ENCODE measurements at places on chromosomes 2 and 18.
A peak's percentile ranks its signal among the peaks of the same experiment; 100 is the strongest.

GRCh38 chr2:165814473-165814872 is 20.4 kb upstream of the GALNT3 start:
- DNase-seq: no peak

DNA sequence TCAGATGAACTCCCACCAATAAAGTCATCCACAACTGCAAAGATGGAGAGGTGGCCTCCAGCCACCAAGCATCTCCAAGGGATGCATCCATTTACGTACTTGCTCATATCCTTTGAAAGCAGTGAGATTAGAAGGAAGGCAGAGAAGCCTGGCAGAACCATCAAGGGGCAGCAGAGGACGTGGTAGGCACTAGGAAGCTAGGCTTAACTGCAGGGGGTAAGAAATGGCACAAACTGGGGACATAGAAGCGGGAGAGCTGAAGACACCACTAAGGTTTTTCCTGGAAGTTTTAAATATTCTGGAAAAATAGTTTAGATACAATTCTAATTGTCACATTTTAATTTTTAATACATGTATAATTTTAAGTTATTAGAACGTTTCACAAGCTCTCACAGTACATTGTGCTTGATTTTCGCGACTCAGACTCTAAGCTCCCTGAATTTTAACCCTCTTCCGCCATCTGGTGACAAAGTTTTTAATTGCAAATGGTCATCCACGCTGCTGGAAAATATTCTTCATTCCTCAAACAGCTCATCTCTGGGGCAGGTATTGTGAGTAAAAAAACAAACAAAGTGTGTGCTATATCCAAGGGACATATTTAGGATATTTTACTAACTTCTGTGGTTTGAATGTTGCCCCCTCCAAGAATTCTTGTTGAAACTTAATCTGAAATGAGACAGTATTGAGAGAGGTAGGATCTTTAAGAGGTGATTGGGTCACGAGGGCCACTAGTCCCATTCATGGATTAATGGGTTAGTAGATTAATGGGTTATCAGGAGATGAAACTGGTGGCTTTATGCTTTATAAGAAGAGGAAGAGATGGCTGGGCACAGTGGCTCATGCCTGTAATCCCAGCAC is 1.6 kb upstream of the PSTPIP2 start:
- no peak for DNase-seq

DNA sequence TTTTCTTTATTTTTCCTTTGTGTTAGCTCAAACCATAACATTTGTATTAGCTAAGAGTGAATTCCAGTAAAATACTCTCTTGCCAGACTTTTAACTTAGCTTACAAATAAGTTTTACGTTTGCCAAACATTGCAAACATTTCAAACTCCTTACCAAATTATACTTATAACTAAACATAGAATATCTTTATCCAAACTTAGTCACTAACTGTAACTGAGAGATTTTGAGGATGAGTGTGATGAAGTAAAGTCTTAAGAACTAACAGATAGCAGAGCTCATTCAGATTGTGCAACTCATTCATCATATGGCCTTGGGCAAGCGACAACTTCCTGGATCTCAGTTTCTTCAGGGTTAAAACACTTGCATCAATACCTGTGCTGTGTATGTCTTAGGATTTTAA is 533.7 kb downstream of the TDRD15 start:
- no peak for DNase-seq

DNA sequence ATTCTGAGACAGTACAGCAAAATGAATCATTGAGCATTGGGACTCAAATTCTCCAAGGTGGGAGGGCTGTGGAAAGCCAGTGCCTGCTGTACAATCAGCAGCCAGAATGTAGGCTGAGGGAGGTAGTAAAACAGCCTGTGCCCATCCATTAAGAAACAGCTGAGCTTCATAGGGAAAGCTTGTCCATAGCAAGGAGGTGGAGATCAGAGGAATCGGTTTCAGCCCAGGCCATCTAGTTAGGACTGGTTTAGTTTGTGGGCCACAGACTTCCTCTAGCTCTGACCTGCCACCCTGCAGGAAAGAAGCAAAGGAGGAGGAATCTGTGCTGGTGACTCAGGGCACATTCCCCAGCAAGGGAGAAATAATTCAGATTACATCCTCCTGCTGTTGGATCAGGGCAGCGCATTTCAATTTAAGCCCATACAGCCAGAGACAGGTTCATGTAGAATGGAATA is 333.4 kb downstream of the SETBP1 start:
- DNase-seq: peak; percentile 77

DNA sequence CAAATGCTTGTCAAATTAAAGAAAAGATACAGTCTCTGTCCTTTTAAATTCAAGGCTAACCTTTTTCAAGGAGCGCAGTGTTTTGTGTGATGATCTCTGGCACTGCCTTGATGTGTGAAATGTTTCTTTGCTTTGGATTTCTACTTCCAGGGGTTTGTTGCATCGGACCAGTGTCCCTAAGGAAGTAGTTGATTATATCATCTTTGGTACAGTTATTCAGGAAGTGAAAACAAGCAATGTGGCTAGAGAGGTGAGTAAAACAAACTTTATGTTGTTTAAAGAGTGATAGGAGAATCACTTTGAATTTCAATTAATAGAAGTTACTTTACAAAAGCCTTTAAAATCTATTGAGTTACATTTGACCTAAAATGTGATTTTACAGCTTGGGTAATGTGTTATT is 28.8 kb downstream of the HADHB start:
- no peak for DNase-seq

DNA sequence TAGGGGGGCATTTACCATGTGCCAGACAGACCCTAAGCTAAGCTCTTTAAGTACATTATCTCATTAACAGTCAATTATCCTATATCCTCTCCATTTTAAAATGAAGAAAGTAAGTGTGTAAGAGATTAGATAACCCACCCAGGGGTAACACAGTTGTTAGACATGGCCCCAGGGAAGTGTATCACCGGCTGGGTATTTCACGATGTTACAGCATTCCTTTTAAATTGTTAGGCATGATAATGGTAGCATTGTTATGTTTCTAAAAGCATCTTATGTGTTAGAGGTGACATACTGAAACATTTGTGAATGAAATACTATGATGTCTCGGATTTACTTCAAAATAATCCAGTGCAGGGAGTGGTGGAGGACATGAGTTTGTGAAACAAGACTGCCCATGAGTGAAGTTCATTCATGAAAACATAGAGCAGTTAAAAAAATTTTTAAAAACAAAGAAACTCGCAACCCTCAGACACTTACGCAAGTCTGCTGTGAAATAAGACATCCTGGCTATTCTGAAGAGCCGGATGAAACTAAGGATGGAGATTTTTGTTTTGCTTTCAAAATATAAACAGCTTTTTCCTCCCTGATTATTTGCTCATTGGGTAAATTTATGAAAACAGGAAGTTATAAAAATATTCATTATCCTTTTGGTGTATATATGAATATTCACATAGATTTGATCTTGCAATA is 54.9 kb downstream of the IL1RL2 start:
- no peak for DNase-seq

DNA sequence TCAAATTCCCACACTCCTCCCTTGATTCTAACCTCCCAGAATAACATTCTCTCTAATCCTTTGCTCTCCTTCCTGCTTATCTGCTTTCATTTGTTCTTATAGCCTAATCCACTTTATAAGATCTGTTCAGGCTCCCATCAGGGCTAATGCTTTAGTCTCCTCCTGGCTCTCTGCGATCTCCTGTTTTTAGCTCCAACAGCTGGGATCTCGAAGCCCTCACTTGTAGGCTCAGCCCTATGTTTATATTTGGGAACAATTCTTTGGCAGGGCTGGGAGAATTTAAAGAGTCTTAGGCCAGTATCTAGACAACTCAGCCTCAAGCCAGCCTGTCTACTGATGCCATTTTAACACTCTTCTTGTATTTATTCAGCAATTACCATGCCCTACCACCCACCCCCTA is 27.2 kb upstream of the RAPH1 start:
- no peak for DNase-seq

DNA sequence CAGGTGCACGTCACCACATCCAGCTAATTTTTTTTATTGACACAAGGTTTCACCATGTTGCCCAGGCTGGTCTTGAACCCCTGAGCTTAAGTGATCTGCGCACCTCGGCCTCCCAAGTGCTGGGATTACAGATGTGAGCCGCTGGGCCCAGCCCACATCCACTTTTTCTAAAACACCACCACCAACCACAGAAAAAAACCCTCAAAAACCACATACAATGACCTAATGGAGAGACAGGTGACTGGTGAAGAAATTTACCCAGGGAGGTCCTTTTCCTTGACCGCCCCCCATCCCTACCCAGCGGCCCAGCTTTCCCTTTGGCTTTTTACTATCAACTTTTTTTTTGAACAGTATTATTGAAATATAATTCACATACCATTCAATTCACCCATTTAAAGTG is 47.9 kb downstream of the CACNB4 start:
- DNase-seq: no peak

Measured in non-pigmented ciliary epithelial cell (primary cell).